ENCODE measurements at places on chromosomes 11 and 22. TPM values are rescaled to one million over a fixed set of nuclear protein-coding genes. Genes with fewer than 3 reads are reported as not detected.

Gene SLC43A1
- 14.8 TPM for polyA plus RNA-seq

Gene PSMD13
- polyA plus RNA-seq = 158 TPM

Gene HEPACAM
- not detected for polyA plus RNA-seq

Gene CD6
- 1.9 TPM for polyA plus RNA-seq

Gene OR52K1
- 0.01 TPM for polyA plus RNA-seq

Gene DDX6
- 19.9 TPM for polyA plus RNA-seq

GRCh38 chr11:68932358-68932757, 28.7 kb downstream of the IGHMBP2 start:
- no peak for DNase-seq

DNA sequence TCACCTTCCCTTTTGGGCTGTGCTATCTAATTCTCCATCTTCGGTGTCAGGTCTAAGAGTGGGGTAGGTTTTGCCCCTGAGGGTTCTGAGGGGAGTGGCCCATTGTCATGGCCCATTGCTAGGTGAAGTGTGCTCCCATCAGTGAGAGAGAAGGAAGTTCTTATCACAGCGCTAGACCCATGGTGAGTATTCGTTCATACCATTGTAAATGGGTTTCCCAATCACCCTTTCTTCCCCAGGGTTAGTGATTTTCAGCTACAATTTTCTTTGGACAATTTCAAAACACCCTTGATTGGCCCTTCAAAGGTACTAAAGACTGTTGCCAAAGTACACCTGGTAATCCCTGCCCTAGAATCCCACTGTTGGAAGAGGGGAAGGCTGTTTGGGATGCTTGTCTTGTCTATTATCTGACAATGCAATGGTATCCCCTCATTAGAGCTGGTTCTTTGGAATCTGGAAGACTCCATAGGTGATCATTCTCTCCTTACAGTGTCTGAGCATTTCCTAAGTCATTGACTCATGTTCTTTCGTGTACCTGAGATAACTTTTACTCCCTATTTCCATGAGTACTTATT, 20.2 kb downstream of the MPEG1 start:
- no peak for DNase-seq

DNA sequence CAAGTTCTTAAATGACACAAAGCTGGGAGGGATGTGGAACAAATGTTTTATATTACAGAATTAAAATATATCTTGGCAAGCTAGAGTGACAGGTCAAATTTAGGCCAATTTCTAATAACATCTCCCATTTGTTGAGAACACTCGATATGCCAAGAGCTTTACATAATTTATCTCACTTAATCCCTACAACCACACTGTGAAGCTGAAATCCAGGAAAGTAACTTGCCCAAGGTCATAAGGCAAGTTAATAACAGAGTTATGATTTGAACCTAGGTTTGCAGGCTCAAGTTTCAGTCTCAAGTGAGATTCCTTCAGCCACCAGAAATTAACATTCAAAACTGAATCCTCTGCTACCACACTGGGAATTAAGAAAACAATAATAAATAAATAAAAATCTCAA, 38.3 kb downstream of the RAB30 start:
- peak; percentile 12 for DNase-seq

DNA sequence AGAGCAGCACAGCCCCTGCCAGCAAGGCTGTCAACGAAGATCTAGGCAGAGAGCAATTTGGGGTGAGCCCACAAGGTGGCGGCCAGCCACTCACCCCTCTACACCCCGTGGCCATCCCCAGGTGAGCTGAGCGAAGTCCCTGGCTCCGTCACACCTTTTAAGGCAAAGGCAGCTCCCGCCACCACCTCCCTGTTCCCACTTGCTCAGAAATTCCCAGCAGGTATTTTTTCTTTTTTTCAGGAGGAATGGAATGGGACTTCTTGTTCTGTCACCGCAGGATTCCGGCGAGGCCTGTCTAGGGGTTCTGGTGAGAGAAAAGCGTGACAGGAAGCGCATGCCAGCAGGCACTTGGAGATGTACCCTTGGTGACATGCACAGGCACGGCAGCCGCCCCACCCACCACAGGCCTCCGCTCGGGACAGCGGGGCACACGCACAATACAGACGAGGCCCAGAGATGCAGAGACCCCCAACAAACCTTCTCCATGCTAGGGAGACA, 10.0 kb downstream of the RPL3 start:
- no peak for DNase-seq

GRCh38 chr11:36817336-36817965, 219.4 kb upstream of the RAG2 start:
- no peak for DNase-seq

DNA sequence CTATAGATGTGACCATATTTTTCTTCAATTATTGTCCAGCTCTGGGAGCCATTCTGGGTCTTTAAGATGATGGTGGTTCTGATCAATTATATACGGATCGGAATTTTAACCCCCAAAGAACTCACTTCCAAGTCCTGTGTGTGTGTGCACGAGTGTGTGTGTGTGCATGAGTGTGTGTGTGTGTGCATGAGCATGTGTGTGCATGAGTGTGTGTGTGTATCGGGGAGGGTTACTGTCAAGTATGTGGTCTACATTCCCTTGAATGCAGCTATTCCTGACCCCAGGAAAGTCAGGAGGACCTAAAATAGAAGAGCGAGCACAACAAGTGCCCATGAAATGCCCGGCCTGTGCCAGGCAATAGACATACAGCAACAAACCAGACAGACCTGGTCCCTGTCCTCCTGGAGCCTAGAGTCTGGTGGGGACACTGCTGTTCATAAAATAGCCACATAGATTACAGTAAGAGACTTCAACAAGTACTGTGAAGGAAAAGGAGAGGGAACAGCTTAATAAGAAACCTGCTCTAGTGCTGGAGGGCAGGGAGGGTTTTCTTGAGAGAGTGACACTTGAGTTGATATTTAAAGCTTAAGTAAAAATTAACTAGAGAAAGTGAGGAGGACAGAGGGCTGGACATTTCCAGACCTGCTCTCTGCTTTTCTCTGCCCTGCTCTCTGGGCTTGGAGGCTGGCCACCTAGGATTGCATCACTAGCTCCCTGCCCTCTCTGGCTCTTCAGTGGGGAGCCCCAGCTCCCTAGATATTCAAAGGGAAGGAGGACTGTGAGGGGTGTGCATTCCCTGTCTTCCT, 66.1 kb upstream of the SPON1 start:
- DNase-seq = peak; percentile 38

DNA sequence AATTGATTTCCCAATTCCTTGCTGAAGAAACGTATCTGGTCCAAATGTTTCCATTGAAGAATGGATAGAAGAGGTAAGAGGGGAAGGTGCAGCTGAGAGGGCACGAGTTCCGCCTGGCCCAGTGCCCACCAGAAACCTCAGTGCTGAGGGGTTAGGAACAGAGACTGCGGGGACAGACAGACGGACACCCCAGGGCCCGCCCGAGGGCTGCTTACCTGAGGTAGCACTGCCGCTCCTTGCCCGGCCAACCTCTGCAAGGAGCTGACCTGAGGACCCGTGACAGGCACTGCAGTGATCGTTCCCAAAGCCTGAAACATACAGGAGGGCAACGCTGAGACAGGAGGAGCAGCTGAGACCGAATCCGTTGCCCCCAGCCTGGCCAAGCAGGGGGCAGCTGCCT, 89.6 kb downstream of the PHF21B start:
- DNase-seq = no peak

- no peak for DNase-seq
Observed at GRCh38 chr11:94664346-94664745, 97.2 kb downstream of the PIWIL4 start.

- DNase-seq = no peak
Observed at GRCh38 chr11:122895563-122895962, 13.0 kb downstream of the JHY start.

DNA sequence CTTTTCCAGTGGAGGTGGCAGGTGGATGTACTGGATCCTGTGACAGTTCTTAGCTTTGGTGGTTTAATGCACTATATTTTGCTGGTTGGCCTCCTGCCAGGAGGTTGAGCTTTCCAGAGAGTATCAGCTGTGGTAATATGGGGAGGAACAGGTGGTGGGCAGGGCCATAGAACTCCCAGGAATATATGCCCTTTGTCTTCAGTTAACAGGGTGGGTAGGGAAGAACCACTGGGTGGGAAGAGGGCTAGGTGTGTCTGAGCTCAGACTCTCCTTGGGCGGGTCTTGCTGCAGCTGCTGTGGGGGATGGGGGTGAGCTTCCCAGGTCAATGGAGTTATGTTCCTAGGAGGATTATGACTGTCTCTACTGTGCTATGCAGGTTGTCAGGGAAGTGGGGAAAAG, 203.8 kb downstream of the DLG2 start:
- DNase-seq = no peak

GRCh38 chr11:102121329-102121728, 11.1 kb downstream of the YAP1 start:
- DNase-seq = no peak

- DNase-seq = peak; percentile 71
Observed at GRCh38 chr11:77130763-77131513, 2.9 kb downstream of the MYO7A start.
